T-helper 1 cell (primary cell): ENCODE measurements at places on chromosomes 12 and 14.
A peak's percentile ranks its signal among the peaks of the same experiment; 100 is the strongest.

- peak; percentile 80 for DNase-seq
These were observed 103.8 kb upstream of the ETV6 start for GRCh38 chr12:11545484-11546330.

- no peak for DNase-seq
These were observed 93.0 kb downstream of the NTF3 start for GRCh38 chr12:5524769-5525436.

DNA sequence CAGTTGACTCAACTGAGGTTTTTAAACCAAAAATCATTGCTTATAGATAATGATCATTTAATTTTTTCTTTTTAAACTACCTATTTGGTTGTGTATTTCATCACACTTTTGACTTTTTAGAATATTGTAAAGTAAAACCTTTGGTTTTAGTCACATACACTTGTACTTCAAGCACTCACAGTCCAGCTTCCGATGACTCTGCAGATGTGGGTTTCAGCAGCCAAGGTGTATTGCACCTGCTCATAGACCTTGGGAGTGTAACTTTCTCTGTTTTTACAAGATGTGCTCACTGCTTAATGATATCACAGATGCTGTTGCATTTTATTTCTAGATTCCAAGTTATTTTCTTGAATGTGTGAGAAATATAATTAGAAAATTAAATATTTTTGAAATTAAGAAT lies 188.3 kb upstream of the SLC38A2 start:
- no peak for DNase-seq

DNA sequence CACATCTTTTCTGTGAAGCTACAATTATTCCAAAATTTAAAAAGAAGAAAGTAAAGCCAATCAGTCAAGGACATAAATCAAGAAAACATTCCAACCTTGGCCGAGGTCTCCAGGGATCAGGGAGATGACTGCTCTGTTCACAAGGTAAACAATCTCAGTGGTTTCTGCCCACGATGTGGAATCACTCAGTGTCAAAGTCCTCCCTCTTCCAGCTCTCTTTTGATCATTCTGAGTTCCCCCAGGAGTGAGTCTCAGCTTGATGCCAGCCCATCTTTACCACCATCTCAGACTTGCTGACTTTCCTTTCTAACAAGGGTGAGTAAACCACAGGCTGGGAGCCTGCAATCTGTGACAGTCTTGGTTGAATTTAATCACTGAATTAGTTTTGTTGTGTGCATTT lies 4.8 kb upstream of the SERPINA9 start:
- no peak for DNase-seq

DNA sequence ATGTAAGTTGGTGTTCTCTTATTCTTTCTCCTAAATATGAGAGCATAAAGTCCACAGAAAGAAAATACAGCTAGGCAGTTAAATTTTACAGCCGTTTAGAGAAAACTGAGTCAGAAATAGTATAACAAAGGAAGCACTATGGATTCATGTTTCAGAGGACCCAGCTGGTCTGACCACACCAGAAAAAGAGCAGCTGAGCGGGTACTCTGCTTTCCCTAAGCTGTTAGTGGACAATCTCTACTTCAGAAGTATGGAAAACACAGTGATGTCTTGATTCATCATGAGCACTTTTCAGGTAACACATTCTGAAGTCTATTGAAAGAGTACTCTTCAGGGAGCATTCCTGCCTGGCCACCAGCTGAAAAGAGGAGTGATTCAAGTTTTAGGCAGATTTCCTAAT lies 12.4 kb downstream of the PPM1H start:
- no peak for DNase-seq

DNA sequence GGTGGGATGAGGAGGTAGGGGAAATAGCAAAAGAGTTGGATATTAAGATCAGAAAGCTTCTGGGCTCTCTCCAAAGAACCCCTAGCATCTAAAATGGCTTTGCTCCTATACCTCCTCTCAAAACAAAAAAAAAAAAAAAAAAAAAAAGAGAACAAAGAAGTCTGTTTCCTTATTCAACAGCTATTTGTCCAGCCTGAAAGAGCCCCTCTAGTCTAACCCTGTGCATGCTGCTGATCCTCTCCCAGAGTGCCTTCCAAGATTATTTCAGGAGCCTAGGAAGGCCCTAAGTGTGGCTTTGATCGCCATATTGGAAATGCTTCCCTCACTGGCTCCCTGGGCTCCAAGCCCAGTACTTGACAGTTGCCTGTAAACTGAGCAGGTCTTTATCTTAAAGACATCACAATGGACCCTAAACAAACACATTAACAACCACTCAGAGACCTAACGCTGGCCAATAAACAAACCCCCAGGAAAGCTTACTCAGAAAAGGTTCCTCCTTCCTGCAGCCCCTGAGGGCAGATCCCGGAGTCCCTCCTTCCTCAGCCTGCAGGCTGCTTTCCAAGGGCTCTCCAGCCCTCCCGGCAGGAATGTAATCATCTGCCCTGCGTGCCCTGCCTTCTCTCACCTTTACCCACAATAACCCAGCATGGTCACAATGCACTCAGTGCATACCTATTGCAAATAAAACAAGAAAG lies 17.4 kb upstream of the COL2A1 start:
- DNase-seq = no peak

DNA sequence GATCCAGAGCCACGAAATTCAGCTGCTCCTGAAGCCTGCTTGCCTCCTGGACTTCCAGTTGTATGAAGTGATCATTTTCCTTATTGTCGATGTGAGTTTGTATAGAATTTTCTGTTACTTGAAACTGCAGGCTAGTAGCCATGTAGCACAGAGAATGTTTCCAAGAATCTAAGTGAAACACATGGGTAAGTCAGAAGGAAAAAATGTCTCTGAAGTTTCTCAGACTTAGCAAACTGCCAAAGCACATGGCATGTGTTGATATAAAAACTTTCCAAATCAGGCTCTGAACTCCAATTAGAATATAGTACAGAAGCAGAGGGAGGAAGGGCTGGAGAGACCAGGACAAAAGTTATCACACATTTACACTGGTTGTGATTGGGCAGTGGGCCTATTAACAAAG lies 9.8 kb upstream of the PCNX1 start:
- DNase-seq = no peak

DNA sequence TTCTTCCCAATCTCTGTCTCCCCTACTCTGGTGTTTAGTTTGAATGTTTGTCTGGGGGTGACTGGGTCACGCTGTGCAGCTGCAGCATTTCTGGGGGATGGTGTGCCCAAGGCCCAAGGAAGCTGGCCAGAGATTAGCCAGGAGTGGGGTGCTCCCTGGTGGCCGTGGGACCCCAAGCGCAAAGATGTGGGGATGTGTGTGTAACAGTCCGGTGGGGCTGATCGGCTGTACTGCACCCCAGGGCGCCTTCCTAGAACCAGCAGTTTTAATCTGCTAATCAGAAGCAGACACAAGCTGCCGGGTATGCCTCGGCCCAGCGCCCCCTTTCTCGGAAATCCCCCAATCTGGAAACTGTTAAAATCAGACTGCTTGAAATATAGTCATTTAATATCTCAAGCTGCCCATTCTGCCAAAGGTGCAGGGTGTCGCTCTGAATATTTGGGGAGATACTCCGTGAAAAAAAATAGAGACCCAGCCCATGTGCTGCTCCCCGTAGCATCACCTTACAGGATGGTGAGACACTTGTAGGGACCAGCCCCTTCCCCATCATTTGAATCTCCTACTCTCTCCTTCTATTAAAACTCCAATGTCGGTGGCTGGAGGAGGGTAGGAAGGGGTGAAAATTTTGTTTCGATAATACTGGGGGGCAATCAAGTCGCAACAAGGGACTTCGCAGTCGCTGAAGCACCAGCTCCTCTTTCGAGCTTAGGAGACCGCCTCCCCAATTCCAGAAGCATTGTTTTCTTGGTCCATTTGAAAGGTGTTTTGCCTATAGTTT lies 4.3 kb downstream of the HOXC9 start:
- DNase-seq = no peak

GRCh38 chr12:19755136-19755535 lies 315.8 kb downstream of the AEBP2 start:
- DNase-seq = no peak

GRCh38 chr12:129152351-129153104 lies 299.2 kb downstream of the GLT1D1 start:
- DNase-seq = no peak

GRCh38 chr14:91029456-91030217 lies 30.8 kb downstream of the RPS6KA5 start:
- no peak for DNase-seq

- DNase-seq = no peak
These were observed 6.0 kb upstream of the ATP23 start for GRCh38 chr12:57935331-57935730.

DNA sequence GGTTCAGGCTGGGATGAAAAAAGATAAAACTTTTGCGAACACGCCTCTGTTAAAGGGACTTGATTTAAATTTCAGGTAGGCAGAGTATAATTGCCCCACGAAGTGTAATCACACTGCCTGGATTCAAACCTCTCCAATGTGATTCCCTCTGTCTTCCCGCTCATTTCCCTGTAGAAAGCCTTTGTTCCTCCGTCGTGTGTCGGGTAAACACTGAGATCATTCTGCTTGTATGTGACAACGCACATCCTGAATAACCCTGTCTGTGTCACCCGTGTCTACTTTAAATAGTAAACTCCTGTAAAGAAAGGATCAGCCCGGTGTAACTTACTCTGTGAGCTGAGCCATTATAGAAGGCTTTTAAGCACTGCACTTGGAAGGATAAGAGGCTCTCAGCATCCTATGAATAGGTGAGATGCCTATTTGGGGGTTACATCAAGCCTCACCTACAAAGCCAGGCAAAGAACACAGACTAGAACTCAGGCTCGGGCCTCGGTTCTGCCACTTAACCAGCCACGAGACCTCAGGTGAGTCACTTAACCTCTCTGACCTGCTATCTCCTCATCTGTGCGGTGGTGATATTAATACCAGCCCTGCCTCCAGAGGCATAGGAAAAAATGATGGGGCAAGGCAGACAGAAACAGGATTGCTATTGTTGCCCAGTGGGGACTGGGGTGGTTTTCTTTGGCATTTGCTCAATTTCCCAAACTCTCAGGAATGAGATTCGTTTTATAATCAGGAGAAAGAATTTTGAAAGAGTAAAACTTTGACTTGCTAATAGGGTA lies 74.2 kb downstream of the RBM19 start:
- DNase-seq = no peak

DNA sequence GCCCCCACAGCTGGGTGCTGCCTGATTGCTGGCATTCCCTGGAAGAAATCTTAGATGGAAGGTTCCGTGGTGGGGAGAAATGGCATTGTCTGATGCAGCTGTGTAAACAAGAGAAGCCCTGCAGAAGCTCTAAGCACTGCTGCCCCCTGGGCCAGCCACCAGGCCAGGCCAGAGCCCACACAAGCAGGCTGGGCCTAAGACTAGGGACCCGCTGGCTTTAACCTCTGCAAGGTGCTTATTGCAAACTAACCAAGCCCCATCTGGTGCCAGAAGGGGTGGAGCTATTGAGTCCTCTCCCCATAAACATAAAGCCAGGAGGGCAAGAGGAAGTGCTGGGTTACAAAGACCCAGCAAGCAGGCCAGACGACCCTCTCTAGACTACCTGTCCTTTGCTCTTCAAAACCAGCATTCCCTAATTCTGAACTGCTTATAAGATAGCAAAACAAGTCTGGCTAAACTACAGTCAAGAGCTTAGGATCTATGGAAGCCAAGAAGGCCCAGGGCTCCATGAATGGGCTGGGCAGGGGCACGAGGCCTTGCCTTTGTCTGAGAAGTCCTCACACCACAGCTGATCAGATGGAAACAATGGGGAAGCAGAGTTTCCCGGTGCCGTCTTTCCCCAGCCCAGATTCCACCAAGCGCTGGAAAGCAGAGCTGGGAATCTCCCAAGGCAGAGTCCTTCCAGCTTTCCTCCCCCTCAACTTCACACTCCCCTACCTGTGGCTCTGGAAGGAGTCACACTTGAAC lies 28.8 kb downstream of the P2RX4 start:
- no peak for DNase-seq
